ENCODE measurements at places on chromosomes 12 and 14. TPM values are rescaled to one million over a fixed set of nuclear protein-coding genes. Genes with fewer than 3 reads are reported as not detected.

C3AR1 gene
- 1.1 TPM for total RNA-seq

DNA sequence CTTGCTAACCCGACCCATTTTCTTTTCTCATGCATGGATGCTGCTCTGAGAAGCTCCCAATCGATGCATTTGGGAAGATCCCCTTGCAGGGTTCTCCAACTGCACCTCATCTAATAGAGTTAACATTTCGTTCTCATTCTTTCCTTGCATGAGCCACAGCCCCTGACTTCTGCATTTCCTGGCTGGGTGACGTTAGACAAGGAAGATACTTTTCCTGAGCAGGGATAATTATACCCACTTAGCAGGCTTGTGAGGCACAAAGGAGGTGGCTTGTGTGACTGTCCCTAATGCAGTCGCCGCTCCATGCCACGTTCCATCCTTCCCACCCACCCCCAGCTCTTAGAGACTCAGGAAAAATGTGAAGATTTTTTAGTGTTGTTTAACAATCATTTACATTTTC, 195.1 kb downstream of the CHST11 start:
- DNase-seq, result no peak

HRK gene
- total RNA-seq, result not detected

DNA sequence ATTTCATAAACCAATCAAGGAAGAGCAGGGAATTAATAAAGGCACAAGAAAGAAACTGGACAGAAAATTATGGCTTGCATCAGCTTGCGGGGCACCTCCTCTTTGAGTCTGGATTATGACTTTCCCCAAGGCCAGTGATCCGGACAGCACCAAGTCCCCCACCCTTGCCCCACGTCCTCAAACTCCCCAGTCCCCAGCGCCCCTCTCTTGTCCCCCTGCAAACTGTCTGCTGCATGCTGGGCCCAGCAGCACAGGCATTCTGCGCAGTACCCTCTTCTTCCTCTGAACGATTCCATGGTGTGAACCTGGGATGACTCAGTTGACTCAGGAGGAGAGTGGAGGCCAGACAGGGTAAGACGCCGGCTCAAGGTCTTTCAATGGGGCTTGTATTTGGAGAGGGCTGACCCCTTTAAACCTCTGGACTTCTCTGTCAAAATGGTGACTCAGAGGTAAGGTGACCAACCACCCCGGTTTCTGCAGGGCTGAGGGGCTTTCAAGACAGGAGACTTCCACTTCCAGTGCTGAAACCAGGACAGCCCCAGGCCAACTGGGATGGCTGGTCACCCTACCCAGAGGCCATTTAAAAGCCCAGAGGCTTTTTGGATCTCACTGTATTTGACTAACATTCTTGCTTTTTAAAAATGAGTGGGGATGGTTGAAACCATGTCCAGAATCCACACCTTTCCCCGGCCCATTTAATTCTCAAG, 13.5 kb downstream of the C14orf132 start:
- DNase-seq, result no peak

PTPN6 gene
- 489 TPM for total RNA-seq

IGF1 gene
- 1.2 TPM for total RNA-seq

BCL2L14 gene
- total RNA-seq, result 5.1 TPM

DNA sequence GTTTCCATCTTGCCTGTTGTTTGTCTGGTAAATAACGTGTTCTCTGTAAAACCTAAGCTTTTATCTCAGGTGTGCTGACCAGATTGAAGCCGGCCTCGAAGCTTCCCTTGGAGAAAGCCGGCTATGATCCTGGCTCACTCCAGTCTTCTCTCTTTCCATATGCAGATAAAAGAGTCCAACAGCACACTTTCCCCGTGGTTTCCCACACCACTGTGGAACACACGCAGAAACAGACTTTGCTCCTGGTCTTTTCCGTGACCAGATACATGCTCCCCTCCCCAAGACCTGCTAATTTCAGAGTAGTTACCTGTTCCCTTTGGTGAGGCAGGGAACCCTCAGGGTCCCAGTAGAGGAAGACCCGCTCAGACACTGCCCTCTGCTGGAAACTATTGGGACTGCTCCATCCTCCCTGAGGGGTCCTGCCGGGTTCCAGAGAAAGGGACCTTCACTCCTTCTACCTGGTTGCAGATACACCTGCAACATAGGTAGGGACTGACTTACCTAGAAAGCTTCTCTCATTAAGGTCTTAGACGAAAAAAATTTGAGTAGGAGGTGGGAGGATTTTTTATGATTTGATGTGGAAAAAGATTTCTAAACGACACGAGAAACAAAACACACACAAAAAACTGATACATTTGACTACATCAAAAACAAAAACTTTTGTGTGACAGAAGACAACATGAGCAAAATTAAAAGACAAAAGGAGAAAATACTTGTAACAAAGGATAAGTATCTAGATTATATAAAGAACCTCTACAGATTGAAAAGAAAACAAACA, 415.4 kb upstream of the CCDC196 start:
- DNase-seq, result peak; percentile 79

GRCh38 chr12:87511371-87511770, 517.8 kb downstream of the C12orf50 start:
- no peak for DNase-seq

GRCh38 chr14:51889851-51890250, 29.4 kb downstream of the GNG2 start:
- DNase-seq, result no peak

DNAI7 gene
- total RNA-seq, result not detected

HOXC5 gene
- total RNA-seq, result not detected

DNA sequence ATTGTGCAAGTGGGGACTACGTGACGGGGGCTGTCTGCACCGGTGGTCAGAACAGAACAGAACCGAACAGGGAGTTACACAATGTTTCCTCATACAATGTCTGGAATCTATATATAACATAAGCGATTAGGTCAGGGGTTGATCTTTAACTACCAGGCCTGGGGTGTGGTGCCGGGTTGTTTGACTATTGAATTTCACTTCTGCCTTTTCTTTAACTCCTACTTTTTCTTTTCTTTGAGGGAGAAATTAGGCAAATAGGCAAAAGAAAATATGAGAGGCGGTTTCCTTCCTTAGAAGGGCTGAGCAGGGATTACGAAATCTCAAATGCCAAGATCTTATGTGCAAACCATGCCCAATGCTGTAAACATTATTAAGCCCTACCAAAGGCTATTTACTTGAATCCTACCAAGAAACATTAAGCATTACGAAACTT, 140.3 kb downstream of the SLC38A6 start:
- no peak for DNase-seq

GRCh38 chr14:94114589-94115057, 4.1 kb downstream of the IFI27 start:
- DNase-seq, result no peak

C12orf50 gene
- not detected for total RNA-seq

GLIPR1L1 gene
- total RNA-seq, result not detected

TMEM260 gene
- 10.6 TPM for total RNA-seq

GRCh38 chr12:89817501-89818226, 109.0 kb upstream of the ATP2B1 start:
- DNase-seq, result no peak

- DNase-seq, result no peak
Measured at GRCh38 chr14:94138251-94138650, 8.8 kb upstream of the IFI27L2 start.

HCAR3 gene
- total RNA-seq, result not detected

DNA sequence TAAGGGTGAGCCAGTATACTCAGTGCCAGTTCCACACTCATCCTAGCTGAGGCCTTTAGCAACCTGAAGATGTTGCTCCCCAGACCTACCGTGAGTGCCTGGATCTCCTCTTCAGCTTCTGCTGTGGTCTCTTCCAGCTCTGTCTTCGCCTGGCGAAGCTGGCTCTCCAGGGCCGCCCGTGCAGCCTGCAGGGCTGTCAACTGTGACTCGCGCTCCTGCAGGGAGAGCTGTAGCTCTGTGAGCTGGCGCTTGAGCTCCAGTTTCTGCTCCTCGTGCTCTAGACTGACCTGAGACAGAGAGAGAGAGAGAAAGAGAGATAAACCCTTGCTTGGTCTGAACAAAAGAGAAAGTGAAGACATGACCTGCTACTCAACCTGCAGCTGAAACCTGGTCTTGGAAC, 84.0 kb downstream of the PRKAB1 start:
- DNase-seq, result no peak

DNA sequence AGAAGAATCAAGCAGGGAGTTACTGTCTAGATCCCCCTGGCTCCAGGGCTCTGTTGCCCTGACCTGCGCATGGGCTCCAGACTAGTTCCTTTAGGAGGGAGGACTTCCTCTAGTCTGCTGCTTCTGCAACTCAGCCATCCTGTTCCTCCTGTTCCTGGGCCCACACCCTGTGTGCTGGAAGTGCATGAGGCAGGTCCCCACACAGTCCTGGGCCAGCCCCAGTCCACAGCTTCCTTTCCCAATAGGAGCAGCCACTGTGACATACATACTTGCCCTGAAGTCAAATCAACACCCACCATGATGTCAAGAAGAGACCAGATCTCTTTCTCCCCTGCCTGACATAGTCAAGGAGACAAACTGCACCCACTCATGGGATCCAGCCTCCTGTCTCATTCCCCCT, 1.3 kb downstream of the SDR9C7 start:
- no peak for DNase-seq

DNA sequence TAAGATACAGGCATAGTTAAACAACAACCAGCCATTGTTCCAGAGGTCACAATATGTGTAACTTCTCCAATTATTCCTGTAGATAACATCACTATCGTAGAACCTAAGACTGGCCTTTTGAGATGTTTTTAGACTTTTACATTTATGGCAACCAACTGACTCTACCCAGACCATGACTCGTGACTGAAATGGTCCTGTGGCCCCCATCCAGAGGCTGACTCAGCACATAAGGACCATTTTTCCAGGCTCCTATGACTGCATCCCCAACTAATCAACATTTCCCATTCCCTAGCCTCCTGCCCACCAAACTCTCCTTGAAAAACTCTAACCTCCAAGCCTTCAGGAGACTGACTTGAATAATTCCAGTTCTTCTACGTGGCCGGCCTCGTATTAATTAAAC, 52.6 kb upstream of the NID2 start:
- no peak for DNase-seq

GRCh38 chr12:21656905-21657325, 727 bp downstream of the LDHB start:
- peak; percentile 68 for DNase-seq

- peak; percentile 93 for DNase-seq
Measured at GRCh38 chr12:124774462-124775167, 89.0 kb downstream of the SCARB1 start.

GRCh38 chr14:32377046-32377646, 48.0 kb downstream of the AKAP6 start:
- DNase-seq, result no peak

TTLL5 gene
- 27.2 TPM for total RNA-seq

- DNase-seq, result no peak
Measured at GRCh38 chr14:60381909-60382308, 104.0 kb downstream of the C14orf39 start.

DNA sequence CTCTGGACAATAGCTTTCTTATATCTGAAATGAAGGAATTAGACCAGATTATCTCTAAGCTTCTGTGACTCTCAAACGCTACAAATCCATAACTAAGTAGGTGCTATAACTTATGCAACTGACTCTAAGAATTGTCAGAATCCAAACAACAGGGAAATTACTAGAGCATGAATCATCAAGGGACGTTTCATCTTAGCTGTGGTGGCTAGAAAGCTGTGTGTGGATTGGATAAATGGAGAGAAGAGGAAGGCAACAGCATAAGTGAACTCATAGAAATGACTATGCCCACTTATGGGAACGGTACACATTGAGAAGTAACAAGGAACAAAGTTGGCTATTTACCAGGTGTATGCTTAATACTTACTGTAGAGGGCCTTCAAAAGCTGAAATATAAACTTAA, 96.0 kb upstream of the NEDD1 start:
- no peak for DNase-seq

GRCh38 chr12:8033153-8034044, 883 bp downstream of the FOXJ2 start:
- peak; percentile 68 for DNase-seq

DNA sequence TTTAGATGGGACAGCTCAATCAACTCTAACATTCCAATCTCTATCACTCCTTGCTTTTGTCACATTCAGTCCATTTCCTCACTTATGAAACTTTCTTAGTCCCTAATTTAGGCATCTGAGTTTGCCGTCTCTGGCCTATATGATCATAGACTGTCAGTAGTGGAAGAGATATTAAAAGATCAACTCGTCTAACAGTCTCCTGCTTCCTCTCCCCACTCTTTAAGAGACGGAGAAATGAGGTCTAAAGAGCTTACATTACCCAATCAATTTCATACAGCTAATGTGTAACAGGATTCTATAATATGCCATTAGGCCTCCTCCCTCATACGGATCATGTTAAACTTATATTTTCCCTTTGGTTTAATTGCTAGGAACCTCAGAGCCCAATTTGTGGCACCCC, 6.5 kb upstream of the ATP23 start:
- no peak for DNase-seq

- no peak for DNase-seq
Measured at GRCh38 chr12:108248011-108248410, 91.1 kb downstream of the CMKLR1 start.

GRCh38 chr12:20601668-20602280, 93.4 kb upstream of the SLCO1C1 start:
- DNase-seq, result no peak

GRCh38 chr12:14841761-14842160, 1.6 kb downstream of the ART4 start:
- DNase-seq, result no peak

- DNase-seq, result no peak
Measured at GRCh38 chr12:32475724-32476123, 76.4 kb downstream of the FGD4 start.

HIGD1C gene
- total RNA-seq, result not detected

AP5M1 gene
- total RNA-seq, result 31.1 TPM

- DNase-seq, result no peak
Measured at GRCh38 chr12:125166041-125166440, 100.8 kb downstream of the AACS start.

GRCh38 chr12:29726321-29726692, 57.4 kb downstream of the TMTC1 start:
- DNase-seq, result no peak

SDR9C7 gene
- total RNA-seq, result not detected

- no peak for DNase-seq
Measured at GRCh38 chr12:78931466-78931990, 67.0 kb downstream of the SYT1 start.

DNA sequence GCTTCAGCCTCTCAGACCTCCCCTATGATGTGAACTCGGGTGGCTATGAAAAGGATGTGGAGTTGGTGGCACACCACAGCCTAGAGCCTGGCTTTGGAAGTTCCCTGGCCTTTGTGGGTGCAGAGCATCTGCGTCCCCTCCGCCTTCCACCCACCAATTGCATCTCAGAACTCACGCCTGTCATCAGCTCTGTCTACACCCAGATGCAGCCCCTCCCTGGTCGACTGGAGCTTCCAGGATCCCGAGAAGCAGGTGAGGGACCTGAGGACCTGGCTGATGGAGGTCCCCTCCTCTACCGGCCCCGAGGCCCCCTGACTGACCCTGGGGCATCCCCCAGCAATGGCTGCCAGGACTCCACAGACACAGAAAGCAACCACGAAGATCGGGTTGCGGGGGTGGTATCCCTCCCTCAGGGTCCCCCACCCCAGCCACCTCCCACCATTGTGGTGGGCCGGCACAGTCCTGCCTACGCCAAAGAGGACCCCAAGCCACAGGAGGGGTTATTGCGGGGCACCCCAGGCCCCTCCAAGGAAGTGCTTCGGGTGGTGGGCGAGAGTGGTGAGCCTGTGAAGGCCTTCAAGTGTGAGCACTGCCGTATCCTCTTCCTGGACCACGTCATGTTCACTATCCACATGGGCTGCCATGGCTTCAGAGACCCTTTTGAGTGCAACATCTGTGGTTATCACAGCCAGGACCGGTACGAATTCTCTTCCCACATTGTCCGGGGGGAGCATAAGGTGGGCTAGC, 7.0 kb upstream of the RPS26 start:
- DNase-seq, result peak; percentile 84
